Cortex of kidney (tissue), 1 donor: ENCODE measurements at places on chromosomes 2 and 18.

- DNase-seq, result no peak
These were observed 9.9 kb upstream of the PARD3B start for GRCh38 chr2:204535356-204535755.

DNA sequence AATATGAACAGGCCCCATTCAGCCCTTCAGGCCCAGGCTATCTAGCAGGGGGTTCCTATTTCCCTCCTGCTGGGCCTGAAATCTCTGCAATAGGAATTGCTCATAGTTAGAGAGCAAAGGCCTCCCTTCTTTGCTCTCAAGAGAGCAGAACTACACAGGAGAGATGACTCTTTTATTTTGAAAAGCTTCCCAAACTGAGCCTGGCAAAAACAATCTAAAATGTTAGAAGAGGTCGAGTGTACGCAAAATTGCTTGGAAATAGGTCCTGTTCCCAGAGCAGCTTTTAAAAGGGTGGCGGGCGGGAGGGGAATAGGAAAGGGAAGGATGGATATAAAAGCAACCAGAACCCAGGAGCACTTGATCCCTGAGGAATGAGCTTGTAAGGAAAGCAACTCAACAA lies 68.4 kb upstream of the APCDD1 start:
- DNase-seq, result no peak

GRCh38 chr2:143953451-143954030 lies 566.4 kb downstream of the ZEB2 start:
- no peak for DNase-seq

DNA sequence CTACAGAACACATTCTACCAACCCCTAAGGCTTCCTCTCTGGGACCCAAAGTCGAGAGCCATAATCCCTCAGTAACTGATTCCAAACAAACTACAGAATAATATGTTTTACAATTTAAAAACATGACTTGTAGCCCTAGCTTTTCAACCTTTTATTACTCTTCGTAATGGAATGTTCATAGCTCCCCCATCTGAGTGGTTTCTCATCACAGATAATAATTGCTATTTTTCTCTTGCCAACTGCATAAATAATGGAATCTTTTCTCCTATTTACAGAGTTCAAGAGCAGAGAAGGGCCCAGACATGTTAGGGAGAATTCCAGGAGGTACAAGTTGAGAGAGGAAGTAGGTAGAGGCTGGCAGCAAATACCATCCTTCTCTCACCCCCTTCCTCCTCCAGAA lies 59.9 kb upstream of the CERS6 start:
- no peak for DNase-seq

GRCh38 chr2:68722712-68723111 lies 11.9 kb upstream of the ARHGAP25 start:
- no peak for DNase-seq

GRCh38 chr2:71700658-71701397 lies 247.5 kb downstream of the DYSF start:
- DNase-seq, result no peak
